ENCODE measurements at places on chromosomes 1 and 21. TPM values are rescaled to one million over a fixed set of nuclear protein-coding genes. Genes with fewer than 3 reads are reported as not detected.

The LDLRAD1 gene
- not detected for total RNA-seq

The FGR gene
- total RNA-seq, result 0.20 TPM

The SLC66A1 gene
- total RNA-seq, result 10.7 TPM

The ANKRD34A gene
- under 0.01 TPM for total RNA-seq

The FBXO44 gene
- total RNA-seq, result 7.4 TPM

The MCL1 gene
- 114 TPM for total RNA-seq

The CCDC28B gene
- 15.5 TPM for total RNA-seq

The GFI1 gene
- not detected for total RNA-seq

The RGS8 gene
- total RNA-seq, result not detected

The DHRS3 gene
- 83.5 TPM for total RNA-seq

The DCST1 gene
- total RNA-seq, result not detected

The ECM1 gene
- total RNA-seq, result under 0.01 TPM

The SDHC gene
- 10.9 TPM for total RNA-seq

The DTL gene
- total RNA-seq, result 4.0 TPM

The GBP6 gene
- total RNA-seq, result not detected

The ZMYND12 gene
- total RNA-seq, result 0.60 TPM

The PRSS38 gene
- total RNA-seq, result not detected

The TMOD4 gene
- total RNA-seq, result not detected

The NES gene
- total RNA-seq, result 57.3 TPM

The GRIK1 gene
- 0.20 TPM for total RNA-seq

The CYYR1 gene
- total RNA-seq, result 6.3 TPM

The DRAXIN gene
- 0.22 TPM for total RNA-seq

The OR2G6 gene
- total RNA-seq, result not detected

The RNU1-3 gene
- under 0.01 TPM for total RNA-seq

The ZNF697 gene
- total RNA-seq, result 13.1 TPM

The S100A5 gene
- not detected for total RNA-seq

The PERM1 gene
- not detected for total RNA-seq

The ADAMTS1 gene
- total RNA-seq, result 3.7 TPM

The ERI3 gene
- total RNA-seq, result 31.9 TPM

The PEF1 gene
- total RNA-seq, result 132 TPM

The CLDN19 gene
- total RNA-seq, result not detected

The PDE4B gene
- 102 TPM for total RNA-seq

The ZFYVE9 gene
- total RNA-seq, result 36.7 TPM

The IGSF3 gene
- total RNA-seq, result 12.4 TPM

The RCSD1 gene
- 99.8 TPM for total RNA-seq

The TIAM1 gene
- 0.22 TPM for total RNA-seq

The AURKAIP1 gene
- 83.2 TPM for total RNA-seq

The PTPRC gene
- not detected for total RNA-seq

The JAM2 gene
- 0.22 TPM for total RNA-seq

The CCDC30 gene
- total RNA-seq, result 0.40 TPM

The THBS3 gene
- 7.9 TPM for total RNA-seq

The ABCA4 gene
- total RNA-seq, result 487 TPM

The MEGF6 gene
- total RNA-seq, result 212 TPM
